ENCODE measurements at places on chromosomes 12 and 14.

DNA sequence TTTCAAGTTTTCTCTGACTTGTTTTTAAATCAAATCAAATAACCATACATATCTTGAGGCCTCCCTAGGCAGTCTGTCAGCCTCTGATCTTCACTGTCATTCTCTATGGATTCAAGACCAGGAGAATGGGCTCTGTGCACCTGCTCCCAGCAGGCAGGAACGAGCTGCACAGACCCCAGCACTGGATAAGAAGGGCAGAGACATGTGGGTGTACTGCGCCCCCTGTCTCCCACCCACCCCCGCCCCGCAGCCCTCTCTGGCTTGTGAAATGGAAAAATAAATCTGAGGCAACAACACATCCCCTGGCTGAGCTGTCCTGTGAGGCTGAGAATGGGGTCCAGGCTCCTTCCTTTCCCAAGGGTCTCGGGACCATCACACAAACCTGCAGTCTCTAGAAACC, 26.3 kb downstream of the CLMN start:
- no peak for DNase-seq

DNA sequence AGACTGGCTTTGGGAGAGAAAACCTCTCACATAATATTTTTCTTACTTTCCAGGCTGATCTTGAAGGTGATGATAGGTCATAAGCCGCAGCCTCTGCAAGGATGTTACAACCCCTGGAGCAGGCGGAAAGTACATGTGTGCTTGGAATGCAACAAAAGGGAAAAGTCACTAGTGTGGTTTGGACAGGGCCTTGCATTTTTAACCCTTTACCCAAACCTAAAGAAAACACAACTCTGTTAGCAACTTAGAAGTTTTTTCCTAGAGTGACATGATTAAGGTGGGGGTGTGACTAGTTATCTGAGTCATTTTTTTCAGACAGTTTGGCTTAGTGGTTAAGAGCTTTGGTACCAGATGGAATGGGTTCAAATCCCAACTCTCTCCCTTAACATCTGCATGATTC, 97.0 kb downstream of the TMEM30B start:
- DNase-seq: no peak

DNA sequence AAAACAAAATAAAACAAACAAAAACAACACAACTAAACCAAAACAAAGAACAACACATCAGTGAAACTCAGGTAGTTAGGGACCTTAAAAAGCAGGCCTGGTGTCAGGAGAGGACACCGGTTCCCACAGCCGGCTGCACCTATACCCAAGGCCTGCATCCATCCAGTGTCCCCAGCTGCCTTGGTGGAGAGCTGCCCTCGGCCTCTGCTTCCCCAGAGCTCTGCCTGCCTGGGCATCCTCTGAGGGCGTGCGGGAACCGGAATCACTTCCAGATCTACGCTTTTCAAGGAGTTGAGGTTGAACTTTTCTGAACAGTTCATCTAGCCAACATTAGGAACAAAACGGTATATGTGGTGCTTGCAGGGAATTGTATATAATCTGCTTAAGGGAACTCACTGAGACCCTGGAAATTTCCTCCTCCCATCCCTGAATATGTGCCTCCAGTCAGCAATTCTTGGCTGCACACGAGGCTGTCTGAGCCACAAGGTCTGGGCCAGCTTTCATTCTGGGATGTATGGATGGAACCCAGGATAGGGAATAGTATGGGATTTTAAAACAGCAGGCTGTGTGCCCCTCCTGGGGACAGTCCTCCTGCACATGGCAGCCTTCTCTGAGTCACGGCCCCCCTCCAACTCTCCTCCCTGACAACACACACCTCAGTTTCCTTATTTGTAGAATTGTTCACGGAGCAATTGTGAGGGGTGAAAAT, 319.0 kb upstream of the RTL1 start:
- DNase-seq: no peak

DNA sequence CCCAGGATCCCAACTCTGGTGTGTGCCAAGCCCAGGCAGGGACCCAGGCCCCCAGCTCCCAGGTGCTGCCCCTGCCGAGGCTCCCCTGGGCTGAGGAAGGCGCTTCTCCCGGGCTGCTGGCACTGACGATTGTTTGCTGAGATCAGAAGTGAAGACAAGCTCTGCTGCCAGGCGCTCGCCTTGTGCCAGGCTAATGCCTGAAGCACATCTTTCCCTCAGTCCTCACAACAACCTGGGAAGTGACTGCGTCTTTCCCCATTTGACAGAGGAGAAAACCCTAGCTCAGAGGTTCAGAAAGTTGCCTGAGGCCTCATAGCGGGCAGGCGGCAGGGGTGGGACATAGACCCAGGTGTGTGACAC, 36.8 kb downstream of the ANKRD9 start:
- no peak for DNase-seq

- DNase-seq: no peak
These were observed 18.9 kb upstream of the CERS5 start for GRCh38 chr12:50185970-50186663.

GRCh38 chr12:67534046-67534445, 114.5 kb upstream of the DYRK2 start:
- no peak for DNase-seq

GRCh38 chr12:53267306-53267998, 647 bp upstream of the ESPL1 start:
- peak; percentile 30 for DNase-seq

DNA sequence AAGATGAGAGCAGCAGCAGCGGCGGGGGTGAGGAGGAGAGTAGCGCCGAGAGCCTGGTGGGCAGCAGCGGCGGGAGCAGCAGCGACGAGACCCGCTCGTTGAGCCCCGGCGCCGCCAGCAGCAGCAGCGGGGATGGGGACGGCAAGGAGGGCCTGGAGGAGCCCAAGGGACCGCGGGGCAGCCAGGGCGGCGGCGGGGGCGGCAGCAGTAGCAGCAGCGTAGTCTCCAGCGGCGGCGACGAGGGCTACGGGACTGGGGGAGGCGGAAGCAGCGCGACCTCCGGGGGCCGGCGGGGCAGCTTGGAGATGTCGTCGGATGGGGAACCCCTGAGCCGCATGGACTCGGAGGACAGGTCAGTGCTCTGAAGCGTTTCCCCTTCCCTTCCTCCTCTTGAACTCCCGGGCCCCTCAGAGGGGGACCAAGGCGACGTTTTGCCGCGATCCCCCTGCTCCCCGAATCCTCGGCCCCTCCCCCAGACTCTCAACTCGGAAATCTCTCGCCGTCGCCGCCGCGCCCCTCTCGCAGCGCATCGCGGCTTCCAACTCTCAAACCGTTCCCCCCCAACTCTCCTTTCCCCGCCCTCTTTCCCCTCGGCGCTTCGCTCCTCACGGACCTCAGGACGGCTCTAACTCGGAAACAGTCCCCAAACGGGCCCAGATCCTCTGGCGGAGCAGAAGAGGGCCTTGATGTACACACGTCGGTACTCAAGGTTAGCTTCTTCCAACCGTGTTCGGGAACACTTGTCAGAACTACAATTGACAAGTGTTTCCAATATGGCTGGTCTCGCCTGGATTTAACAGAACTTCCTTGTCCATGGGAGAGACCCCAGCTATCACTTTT, 947 bp downstream of the AEBP2 start:
- DNase-seq: peak; percentile 62

GRCh38 chr14:81981307-81981675, 447.6 kb upstream of the SEL1L start:
- DNase-seq: no peak

DNA sequence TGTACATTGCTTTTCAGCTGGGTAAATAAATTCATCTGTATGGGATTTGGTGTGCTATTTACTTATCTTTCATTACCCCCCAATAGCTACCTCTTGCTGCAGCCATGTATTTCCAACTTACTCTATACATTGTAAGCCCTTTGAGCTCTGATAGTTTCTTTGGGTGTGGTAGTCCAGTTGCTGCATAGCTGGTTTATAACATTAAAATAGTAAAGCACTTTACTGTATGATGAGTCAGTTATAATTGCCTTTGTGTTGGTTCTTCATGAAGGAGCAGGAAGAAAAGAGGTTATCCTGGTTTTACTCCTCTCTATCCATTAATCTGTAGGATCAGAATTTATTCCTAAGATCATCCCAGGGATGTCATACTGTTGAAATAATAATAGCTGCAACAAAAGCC, 15.7 kb downstream of the TBC1D30 start:
- DNase-seq: no peak

GRCh38 chr12:105332925-105333324, 2.4 kb downstream of the C12orf75 start:
- DNase-seq: no peak

GRCh38 chr14:70254476-70254961, 65.8 kb upstream of the SLC8A3 start:
- DNase-seq: peak; percentile 7

DNA sequence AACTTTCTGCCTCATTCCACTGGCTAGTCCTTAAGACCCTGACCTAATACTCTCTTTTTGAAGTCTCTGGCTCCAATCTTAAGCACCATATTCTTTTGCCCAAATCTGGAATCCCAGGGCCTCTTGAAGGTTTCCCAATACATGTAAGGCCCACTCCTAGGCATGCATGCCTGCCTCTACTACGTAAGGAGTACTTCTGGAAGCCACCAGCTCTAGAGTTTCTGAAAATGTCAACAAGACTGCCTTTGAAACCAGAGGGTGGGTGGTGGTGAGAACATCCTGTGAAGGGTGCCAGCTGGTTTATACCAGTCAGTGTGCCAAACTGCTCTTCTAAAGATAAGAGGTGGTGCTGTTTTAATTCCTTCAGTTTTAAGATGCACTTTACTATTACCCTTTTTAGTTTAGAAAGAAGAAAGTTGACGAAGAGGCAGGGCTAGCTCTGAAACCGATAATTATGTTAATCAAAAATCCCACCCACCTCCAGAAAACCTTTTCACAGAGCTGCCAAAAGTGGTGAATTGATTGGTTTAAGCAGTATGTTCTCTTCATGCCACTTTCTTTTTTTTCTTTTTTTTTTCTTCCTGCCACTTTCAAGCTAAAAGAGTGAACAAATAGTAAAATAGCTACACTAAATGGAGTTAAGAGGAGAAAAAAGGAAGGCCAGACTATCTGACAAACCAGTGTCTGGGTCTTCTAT, 8.7 kb upstream of the WDR89 start:
- DNase-seq: peak; percentile 72

GRCh38 chr12:80710727-80711449, 3.5 kb downstream of the MYF6 start:
- no peak for DNase-seq

DNA sequence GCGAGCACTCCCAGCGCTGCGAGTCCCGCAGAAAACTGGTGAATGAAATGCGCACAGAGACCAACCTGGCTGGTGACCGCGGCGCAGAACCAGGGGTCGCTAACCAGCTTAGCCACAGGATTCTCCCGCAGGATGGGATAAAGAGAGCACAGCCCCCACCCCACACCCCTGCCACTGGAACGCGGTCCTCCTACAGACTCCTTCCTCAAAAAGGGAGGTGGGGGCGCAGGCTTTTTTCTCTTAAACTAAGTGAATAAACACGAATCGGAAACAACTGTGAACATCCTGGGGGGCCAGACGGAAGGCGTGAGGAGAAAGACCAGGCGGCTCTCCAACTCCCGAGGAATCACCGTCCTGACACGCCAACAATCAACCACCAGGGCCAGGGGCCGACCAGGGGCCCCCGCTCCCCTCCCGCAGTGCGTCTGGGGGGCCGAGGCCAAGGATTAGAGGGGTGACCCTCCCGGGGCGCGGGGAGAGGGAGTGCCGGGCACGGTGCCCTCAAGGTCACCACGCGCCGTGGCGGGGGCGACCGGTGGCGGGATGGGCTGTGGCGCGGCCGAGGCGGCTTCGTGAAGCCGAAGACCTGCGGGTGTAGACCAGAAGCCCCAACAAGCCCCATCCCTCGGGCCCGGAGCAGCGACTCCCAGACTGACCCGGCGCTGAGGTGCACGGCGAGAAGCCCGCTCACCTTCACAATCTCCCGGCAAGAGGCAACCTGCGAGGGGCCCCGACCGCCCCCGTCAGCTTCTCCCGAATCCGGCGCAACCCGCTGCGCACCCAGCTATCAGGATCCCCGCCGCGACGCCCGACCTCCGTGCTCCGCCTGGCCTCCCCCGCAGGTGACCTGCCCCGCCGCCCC, 704 bp downstream of the ATP2B1 start:
- peak; percentile 53 for DNase-seq

GRCh38 chr12:113347892-113348291, 10.5 kb upstream of the PLBD2 start:
- DNase-seq: no peak

DNA sequence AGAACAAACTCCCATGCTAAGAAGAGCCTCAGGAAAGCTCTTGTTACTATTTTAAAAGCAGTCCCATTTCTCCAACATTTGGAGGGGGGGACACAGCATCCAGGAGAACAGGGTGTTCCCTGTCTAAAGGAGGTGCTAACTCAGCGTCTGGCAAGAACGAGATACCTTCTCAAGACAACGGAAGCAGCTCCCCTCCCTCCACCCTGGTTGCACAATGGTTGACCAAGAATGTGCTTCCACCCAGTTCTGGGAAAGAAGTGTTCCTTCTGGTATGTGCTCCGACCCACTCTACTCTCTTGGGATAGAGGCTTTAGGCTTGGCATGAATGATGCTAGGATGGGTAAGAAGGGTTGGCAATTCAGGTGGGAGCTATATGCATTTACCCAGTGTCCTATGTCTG, 1.5 kb upstream of the KRT6A start:
- DNase-seq: no peak

GRCh38 chr14:57961786-57962060, 95.8 kb upstream of the SLC35F4 start:
- DNase-seq: no peak

DNA sequence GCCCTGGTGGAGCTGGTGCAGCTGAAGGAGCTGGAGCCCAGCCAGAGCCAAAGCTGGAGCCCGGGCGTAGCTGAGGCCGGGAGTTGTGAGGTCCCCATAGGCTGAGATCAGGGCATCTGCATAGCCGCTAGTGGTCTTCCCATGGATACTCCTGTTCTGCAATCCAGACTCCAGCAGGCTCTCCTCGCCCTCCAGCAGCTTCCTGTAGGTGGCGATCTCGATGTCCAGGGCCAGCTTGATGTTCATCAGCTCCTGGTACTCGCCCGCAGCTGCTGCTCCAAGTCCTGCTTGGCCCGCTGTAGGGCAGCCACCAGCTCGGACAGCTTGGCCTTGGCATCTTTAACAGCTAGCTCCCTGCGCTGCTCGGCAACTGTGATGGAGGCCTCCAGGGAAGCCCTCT, 966.1 kb downstream of the FSCB start:
- DNase-seq: no peak

GRCh38 chr14:77082356-77082755, 15.7 kb upstream of the CIPC start:
- no peak for DNase-seq

DNA sequence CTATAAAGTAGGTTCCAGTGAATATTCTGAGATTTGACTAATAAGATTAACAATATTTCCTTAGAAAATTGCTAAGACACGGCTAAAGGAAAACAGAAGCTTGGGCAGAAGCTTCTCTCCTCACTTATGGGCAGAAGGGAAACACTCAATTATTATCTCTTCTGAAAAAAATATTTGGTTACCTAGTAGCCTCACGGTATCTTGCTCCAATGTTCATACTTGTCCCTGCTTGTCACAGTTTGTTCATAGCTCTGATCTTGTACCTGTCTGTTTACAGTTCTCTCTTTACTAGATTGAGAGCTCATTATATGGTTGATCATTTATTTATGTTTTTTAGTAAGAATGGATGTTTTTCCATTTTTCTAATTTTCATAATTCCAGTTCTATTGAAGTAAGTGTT, 458.0 kb upstream of the ATP2B1 start:
- DNase-seq: no peak
